ENCODE measurements at places on chromosomes 7 and 10.

DNA sequence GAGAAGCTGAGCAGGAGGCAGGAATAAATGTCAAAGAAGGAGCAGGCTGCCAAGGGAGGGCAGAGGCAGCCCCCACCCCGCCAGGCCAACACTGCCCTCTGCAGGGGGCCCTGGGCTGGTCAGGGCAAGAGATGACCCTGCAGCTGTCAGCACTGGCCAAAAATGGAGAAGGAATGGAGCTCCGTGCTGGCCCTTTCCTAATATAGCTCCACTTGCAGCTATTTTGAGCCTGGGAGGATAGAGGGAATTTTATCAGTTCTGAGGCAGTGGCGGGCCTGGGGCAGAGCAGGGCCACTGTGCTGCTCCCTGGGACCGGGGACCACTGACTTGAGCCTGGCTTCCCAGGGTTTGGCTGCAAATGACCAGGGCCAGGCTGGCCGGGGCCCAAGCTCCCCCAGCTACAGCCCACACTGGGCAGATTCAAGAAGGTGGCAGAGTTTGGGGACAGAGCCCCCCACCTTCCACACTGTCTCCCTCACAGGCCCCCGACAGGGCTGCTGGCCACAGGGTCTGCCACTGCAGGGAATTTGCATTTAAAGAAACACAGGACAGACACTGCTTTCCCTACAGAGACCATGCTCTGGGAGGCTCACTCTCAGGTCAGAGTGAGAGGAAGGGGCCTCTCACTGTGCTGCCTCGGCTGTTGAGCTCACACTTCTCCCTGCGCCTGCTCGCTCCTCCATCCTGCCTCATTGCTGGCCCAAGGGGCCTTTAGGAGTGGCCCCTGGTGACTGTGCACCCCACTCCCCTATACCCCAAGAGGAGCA lies 16.2 kb downstream of the LDB3 start:
- no peak for DNase-seq

DNA sequence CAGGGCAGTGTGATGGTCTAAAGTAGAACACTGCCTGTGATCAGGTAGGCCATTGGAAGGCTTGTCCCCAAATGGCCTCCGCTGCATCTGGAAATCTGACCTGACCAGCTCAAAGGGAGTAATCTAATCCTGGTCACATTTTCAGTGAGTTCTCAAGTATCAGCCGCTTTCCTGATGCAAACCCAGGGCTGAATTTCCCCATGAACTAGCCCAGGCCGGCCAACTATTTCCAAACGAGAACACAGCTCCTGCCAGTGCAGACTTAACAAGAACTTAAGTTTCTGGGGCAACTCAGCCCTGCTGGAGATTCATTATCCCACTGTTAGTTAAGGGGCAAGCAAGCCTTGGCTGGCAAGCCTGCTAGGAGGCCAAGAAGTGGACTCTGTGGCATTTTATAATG lies 59.6 kb upstream of the FAM180A start:
- DNase-seq: no peak

DNA sequence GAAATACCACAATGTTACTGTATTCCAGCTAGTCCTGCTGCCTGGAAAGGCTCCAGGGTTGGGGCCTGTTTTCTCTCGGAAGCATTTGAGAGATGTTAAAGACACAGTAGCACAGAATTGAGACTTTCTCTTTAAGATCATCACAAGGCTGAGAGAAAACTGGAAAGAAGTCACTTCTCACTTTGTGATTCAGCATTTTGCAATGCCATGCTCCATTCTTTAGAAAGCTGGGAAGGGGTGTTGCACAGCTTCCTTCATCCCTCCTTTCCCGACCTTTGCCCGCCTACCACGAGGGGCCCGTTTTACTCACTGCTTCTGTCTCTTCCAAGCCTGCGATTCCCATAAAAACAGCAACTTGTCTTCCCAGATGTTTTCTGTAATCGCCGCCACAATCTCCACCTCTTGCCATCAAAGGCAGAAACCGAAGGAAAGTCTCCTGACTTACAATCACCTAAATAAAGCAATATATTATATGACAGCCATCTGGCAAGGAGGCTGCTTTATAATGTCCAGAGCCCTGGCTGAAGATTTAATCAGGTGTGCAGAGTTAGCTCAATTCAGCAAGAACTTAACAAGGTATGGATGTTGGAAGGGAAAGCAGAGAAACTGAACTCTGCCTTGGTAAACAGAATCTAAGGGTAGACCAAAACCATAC lies 18.9 kb downstream of the NOD1 start:
- no peak for DNase-seq

DNA sequence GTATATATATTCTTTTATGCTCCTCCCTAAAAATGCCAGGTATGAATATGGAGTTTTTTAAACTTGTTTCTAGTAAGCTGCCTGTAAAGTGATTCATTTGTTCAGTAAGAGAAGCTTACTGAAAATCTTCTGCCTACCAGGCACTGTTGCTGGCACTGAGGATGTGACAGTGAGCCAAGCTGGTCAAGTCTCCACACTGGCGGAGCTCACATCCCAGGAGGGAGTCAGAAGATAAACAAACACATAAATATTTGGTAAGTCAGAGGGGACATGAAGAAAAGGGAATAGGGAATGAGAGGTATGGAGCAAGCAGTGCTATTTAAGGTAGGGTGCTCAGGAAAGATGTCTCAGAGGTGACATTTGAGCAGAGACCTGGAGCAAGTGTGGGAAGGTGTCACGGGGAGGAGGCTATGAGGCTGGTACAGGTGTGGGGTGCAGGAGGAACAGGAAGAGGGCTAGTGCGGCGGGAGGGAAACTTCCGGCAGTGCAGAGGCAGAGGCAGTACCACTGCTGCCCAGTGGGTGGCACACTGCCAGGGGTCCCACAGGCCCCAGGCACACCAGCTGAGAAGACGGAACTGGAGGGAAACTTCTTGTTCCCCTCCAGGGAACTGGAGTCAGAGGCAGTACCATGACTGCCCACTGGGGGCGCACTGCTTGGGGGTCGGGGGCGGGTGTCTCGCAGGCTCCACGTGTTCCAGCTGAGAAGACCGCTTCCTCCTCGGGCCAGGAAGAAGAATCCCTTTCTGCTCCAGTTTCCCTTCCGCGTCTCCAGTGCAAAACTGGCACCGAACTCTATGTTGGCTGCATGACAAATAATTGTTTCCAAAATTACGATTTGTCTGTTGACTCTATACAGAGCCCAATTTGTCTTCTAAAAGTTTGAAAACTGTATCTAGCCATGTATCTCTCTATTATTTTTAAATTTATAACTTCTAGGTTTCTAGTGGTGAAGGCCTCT lies 161.0 kb downstream of the TEX36 start:
- no peak for DNase-seq

All from SIG-M5 (cell line).